CD8-positive, alpha-beta memory T cell (primary cell): ENCODE measurements at places on chromosomes 7 and 10.

DNA sequence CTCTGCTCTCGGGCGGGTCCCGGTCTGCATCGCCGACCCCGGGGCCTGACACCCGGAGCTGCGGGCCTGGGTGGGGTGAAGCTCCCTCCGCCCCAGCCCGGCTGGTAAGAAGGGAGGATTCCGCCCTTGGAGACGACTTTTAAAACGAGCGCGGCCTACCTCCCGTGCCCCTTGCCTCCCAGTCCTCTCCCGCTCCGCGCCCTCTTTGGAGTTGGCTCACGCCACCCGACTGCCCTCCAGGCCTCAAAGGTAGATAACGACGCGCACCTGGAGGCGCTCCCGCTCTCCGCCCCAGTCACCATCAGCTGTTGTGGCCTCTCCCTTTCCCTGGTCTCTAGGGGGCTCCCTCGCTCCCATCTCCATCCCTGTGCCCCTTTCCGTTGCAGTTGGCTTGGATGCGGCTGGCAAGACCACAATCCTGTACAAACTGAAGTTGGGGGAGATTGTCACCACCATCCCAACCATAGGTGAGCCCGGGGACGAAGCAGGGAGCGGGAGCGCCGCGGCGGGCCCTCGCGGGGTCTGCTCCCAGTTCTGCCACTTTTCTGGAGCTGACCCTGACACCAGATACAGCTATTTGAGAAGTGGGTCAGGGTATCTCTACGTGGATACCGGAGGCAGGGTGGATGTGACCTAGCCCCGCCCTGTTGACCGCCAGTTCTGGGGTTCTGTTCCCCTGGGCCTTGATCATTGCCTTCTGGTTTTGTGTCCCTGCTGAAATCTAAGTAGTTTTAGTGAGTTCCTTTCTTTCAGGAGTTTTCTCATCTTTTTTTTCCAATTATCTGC is 679 bp downstream of the ARF5 start:
- DNase-seq = peak; percentile 57

- no peak for DNase-seq
These were observed 179.4 kb downstream of the CPEB3 start for GRCh38 chr10:92111336-92111939.

DNA sequence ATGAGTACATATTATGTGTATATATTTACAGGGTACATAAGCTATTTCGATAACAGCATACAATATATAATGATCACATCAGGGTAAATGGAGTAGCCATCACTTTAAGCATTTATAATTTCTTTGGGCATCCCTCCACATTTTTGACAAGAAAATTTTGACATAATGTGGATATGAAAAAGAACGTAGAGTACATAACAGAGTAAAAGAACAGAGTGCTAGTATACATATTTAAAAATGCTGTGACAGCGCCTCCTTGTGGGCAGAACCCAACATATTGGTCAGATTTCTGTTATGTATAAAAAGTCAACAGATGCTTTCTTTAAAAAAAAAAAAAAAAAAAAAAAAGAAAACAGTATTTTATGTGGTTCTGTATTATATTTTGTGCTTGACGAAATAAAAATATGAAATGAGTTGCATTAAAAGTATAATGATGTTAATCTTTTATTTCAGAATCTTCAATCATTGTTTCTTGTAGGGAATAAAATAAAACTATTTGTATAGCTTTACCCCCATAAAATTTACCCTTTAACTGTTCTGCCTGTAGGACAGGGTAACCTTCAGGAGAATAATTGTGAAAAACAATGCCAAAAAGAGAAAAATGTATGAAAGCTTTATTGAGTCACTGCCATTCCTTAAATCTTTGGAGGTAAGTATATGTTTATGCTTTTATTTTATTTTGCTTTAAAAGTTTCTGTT is 18.3 kb upstream of the HBP1 start:
- DNase-seq = peak; percentile 64

DNA sequence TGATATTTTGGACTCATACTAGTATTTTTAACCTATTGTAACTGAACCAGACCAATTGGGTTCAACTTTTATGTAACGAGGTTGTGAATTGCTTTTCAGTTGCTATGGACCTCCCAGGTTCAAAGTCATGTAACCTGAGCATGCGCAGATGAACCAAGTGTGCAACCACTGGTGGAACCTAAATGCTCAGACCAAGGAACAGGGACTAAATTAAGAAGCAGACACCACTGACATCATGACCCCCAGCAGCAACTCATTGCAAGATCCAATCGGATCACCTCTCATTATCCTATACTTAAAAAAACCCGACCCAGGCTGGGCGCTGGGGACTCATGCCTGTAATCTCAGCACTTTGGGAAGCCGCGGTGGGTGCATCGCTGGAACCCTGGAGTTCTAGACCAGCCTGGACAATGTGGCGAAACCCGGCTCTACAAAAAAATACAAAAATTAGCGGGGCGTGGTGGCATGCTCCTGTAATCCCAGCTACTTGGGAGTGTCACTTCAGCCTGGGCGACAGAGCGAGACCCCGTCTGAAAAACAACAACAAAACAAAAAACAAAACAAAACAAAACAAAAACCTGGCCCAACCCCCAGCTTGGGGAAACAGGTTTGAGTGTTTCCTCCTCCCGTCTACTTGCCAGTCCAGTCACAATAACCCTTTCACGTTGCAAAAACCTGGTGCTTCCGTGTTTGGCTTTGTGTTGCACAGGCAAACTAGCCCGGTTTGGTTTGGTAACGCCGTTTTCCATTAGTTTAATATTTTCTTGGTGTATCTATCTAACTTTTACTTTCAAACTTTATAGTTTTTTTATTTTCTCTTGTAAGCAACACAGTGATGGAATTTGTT is 11.3 kb upstream of the ZNF518A start:
- DNase-seq = no peak

- DNase-seq = no peak
These were observed 35.1 kb downstream of the GUSB start for GRCh38 chr7:65946904-65947303.

DNA sequence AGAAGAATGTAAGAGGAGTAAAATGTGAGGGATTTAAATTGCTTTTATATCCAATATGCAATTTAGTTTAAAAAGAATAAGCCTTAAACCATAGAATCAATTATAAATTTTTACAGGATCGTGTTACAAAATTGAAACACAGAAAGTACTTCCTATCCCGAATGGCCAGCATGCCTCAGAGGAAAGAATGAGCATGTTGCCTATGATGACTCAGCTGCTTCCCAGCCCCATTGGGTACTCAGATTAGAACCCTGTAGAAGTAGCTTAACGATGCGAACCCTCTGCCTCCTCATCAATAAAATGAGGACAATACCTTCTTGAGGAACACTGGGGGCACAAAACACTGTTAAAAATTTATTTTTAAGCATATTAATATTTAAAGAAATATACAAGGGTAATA is 113.4 kb upstream of the CDK1 start:
- no peak for DNase-seq

- DNase-seq = no peak
These were observed 27.0 kb downstream of the CALML3 start for GRCh38 chr10:5551531-5552375.

DNA sequence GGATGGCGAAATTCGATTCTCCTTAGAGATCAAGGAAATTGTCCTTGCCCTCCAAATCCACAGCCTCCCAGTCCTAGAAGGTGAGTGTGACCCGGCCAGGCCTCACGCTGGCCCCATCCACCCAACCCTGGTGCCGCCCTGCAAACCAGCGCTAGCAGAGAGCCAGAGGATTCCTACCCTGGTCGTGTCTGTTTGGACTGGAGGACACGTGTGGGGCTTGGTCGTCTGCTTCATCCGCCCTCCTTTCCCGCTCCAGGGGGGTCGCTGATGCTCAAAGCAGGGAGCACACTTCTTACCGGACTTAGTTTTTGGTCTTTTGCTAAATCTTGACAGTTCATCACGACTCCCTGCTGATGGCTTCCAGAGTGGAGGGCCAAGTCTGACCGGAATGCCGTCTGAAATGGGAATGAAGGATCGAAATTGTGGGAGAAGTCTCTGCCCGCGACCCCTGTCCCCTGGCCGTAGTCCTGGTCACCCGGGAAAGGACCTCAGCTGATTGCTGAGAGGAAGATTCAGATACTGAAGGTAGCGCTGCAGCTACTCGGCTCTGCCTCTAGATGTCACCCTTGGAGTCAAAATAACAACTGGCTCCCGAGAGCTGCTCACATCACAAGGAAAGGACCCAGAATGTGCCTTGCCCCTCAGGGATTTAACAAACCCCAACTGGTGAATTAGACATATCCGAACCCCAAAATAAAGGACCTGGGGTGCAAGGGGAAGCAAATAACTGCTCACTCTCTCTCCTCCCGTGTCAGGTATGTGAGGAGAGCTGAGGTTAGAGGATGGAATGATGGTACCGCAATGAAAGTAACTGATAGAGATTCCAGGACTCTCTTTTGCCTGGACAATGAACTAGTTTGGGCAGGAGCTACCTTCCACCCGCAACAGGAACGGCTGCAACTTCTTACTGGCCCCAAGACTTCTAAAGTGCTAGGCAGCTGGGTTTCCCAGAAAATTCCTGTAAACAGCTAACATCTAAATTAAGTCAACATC is 23.5 kb upstream of the ORC5 start:
- DNase-seq = peak; percentile 48

- no peak for DNase-seq
These were observed 46.9 kb downstream of the ZNRF2 start for GRCh38 chr7:30331338-30331737.

DNA sequence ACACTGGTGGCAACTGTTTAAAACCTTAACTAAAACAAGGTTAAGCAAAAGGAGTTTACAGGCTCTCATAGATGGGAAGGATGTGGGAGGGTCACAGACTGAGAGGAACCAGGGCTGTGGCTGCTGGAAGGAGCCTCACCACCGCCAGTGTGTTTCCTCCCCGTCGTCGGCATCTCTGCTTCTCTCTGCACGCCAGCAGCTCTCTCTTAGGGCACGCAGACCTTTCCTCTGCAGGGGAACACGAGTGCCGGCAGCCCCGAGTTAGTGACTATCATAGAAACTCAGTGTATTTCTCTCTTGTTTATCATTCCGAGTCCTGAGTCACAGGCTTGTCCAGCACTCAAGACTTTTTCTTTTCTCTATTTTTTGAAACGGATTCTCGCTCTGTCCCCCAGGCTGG is 8.1 kb upstream of the SH2D4B start:
- DNase-seq = no peak

DNA sequence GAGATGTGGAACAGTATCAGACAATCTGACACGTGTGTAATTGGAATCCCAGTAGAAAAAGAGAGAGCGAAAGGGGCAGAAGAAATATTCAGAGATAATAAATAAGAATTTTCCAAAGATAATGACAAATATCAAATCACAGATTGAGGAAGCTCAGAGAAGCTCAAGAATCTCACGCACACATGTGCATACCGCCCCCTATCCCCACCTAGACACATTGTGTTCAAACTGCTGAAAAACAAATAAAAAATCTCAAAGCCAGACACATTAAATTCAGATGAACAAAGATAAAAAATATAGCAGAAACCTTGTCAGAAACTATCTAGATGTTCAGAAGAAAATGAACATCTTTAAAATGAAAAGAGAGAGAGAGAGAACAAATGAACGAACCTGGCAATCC is 17.2 kb downstream of the SFR1 start:
- DNase-seq = no peak

- no peak for DNase-seq
These were observed 119.1 kb downstream of the MAGI2 start for GRCh38 chr7:79334334-79334733.

DNA sequence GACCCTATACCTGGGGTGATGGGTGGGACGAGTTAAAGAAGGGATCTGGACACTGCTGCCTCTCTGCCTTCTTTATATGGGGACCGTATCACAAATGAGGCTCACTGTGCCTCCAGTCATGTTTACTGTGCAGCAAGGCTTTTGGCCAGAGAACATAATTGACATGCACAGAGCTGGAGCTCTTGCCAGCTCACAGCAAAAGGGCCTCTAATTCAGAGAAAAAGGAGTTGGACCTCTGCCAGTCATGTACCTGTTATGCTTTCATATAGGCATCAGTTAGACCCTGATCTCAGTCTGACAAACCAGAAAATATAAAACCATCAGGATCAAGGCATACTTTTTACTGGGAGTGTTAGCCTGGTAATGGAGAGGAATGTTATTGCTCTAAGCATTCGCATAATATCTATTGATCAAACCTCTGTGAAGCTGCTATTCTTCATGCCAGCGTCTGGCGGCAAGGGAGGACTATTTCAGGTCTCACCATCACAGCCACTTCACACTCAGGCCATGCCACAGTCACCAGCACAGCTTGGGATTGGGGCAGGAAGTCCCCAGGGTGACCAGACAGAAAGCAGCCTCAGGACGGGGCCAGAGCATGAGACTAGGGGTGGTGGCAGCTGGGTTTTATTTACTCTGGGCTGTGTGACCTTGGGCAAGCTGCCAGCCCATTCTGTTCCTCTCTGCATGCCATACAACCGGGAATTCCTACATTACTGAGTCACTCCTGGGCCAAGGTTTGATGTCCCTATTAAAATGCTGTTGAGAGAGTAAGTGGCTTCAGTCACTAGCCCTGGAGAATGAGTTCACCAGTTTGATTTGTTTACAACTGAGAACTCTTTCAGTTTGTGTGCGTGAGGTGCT is 90.1 kb downstream of the NPSR1 start:
- no peak for DNase-seq

DNA sequence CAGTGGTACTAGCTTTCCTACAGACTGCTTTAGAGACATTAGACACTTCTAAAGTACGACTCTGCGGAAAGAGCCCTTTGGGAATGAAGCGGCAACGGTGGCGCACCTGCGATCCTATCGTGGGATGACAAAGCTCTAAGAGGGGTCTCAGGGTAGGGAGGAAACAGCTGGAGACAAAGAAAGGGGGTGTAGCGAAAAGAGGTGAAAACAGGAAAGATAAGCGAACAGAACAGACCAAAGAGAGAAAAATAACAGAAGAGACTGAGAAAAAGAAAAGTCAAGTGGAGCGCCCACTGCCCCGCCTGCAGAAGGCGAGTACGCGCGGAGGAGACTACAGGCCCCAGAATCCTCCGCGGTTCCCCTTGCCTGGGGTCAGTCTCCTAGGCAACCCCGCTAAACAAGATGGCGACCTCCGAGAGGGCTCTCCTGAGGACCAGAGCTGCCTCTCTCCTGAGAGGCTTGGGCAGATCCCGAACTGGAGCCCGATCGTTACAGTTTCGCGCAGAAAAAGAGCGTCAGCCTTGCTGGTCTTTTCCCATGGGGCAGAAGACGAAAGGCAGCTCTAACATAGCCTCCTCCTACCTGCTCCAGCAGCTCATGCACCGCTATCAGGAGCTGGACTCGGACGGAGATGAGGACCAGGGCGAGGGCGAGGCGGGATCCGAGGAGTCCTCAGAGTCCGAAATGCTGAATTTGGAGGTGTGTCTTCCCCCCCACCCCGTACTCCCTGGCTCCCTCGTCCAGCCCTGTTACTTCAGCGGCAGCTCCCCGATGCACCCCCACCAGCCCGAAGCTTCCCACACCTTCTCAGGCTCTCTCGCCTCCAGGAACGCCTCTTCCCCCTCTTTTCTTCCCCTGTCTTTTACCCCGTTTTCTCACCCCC is at the start of gene LRGUK:
LRGUK (plus strand) TSS at position 375 of the 883 bp plus-strand sequence; CDS start at position 403, 28 bp downstream.
- DNase-seq = peak; percentile 59

DNA sequence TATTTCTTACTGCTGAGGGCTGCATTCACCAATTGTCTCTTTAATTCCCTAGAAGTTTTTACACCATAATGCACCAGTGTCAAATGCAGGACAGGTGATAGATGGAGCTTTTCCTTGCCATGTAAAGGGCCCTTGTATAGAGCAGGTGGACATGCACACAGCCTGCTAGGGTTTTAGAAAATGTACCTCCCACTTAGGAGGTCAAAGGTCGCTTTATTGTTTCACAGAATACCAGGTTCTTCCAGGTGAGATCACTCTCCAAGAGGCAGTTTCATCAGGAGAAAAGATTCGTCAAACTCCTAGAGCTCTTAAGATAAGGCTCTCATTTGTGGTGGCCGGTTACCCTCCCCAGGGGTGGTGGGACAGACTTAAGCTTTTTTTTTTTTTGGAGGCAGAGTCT is 215.8 kb downstream of the PHTF2 start:
- DNase-seq = no peak

- no peak for DNase-seq
These were observed 10.0 kb upstream of the SGPL1 start for GRCh38 chr10:70805619-70806215.
